NCI-H1417 treated with DMSO at 0.1 percent for 48 hours (cell line): ENCODE measurements at places on chromosomes 1 and 21.

GRCh38 chr1:109969907-109970306 lies 14.7 kb upstream of the AHCYL1 start:
- DNase-seq = no peak

GRCh38 chr1:38788341-38789336 lies 70.9 kb downstream of the RRAGC start:
- no peak for DNase-seq

- DNase-seq = no peak
Measured at GRCh38 chr1:47229031-47229885, 2.8 kb downstream of the TAL1 start.

DNA sequence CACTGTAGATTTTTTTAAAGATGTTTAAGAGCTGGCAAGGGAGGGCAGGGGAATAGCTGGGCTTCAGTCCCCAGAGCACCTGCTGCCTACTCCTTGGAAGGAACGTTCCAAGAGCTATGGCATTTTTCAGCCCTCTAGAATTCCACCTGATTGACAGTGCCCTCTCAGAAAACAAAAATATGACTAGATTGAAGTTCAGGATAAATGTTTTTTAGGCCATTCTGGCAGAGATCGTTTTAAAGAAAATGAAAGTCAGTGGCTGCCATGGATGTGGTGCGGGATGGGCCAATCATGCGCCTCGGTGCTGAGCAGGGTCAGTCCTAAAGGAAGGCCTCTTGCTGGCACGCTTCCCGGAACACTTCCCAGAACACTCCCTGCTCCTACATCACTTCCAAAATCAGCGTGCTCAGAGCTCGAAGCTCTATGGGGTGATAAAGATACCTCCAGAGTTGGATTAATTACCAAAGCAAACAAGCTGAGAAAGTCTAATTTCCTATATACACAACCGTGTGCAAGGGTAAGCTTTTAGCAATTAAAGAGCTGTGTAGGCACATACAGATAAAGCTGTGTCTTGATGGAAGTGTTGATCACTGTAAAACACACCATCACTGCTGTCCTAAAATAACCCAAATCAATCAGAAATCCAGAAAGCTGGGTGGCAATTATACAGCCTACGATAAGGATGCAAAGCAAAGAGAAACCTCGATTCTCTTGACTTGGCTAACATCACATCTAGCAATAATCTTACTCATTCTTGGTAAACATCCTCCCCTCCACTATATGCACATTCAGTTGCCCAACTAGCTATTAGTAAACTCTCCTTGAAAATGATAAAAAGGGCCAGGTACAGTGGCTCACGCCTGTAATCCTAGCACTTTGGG lies 34.6 kb downstream of the TGFBR3 start:
- peak; percentile 51 for DNase-seq

DNA sequence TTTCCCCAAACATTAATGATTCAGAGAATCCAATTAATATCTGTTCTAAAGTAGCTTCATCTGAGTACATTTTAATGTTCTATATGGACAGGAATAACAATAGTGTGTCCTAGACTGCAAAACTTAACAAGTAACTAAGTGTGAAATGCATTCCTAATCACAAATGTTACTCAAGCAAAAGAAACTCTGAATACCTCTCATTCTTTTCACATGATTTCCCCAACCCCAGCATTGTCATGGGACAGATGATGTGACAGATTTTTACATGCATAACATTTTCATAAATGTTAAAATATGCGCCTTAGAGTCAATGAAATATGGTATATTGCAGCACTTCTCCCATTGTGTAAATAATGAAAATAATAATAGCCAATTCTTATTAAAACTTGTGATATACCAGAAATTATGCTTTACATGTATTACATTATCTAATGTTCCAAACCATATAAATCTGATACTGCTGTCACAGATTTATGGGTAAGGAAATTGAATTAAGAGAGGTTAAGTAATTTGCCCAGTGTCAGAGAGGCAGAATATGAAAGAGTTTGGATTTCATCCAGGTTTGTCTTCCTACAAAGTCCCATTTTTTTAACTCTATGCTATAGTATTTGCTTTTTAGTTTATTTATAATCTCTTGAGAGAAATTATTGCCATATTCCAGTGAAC lies 269.4 kb downstream of the LRRC7 start:
- no peak for DNase-seq

GRCh38 chr1:30513396-30514136 lies 209.8 kb downstream of the MATN1 start:
- no peak for DNase-seq

DNA sequence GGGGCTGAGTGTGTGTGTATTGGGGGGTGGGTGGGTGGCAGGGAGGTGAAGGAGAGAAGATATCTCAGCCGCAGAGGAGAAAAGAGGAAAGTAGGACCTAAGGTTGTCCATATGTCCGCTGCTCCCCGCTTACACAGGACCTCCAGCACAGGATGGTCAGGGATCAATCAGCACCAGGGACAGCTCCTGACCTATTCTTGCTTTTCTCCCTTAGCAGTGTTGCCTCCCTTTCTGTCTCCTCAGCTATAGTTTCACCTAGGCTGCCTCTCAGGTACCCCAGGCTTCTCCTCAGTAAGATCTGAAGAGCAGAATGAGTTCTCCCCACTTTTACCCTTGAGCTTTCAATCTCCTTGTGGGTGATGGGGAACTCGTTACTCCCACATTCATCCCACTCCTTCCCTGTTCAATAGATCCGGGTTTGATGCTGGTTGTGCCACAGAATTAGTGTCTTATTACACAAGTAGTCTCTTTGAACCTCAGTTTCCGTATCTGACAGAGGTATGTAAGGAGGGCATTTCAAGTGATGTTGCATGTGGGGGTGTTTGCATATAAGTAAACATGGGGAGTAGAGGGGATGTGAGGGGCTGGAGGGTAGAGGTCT lies 1.4 kb upstream of the DPH2 start:
- no peak for DNase-seq
